Right atrium auricular region (tissue), 2 donors: ENCODE measurements at places on chromosomes 7 and 10. TPM values are rescaled to one million over a fixed set of nuclear protein-coding genes. Genes with fewer than 3 reads are reported as not detected.

OR2A1 gene
- 0.28 TPM for total RNA-seq

HECW1 gene
- total RNA-seq = not detected

DNA sequence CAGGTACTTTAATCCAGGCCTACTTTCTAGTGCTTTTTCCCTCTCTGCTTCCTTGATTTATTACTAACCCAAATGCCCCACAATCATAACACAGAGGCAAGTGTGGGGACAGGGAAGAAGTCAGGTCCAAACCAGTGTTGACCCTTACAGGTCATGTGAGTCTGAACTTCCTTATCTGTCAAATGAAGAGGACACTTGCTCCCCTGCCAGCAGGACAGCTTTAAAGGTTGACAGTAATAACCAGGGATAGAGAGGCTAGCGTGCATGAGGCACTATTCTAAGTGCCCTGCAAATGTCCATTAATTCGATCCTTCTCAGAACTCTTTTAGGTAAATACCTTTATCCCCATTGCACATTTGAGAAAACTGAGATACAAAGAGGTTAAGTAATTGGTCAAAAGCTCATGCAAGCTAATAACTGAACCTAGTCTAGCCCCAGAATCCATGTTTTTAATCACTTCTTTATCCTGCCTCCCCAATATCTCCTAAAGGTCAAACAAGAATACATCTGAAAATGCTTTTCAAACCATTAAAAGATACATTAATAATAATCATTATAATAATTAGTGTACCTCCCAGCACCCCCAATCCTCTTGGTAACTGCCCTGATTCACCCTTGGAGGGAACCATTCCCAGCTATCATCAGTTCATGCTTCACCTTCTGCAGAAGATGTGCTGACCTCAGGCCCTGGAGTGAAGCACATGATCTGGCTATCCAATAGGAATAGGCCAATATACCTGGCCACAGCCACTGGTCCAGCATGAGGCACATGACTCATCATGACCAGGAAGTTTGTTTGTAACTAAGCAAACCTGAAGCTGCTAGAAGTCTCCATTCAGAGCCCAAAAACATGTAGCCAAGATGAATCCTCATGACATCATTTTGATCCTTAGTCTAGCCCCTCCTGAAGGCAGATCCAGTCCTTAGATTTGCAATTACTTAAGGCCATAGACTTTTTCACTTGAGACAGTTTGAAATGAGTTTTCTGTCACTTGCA lies 40.7 kb downstream of the SGMS1 start:
- no peak for DNase-seq

DNA sequence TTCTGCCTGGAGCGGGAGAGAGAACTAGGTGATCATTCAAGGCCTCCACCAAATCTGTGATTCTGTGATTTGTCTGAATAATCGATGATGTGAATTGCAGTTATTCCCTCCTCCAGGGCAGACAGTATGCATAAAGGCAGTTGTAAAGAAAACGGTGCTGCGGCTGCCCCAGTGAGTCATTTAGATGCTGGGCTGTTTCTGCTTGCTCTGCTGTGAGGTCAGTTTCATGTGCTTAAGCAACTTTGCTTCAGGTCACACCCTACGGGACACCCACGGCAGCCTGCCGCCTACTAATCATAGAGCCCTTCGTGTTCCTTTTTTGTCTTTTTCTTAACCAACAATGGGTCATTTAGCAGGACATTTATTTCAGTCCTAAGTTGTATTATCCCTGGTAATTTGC lies 158.1 kb upstream of the PITRM1 start:
- no peak for DNase-seq

GRCh38 chr10:69119896-69120295 lies 4.1 kb upstream of the VPS26A start:
- no peak for DNase-seq

RBP3 gene
- not detected for total RNA-seq
